SJSA1 (cell line): ENCODE measurements at places on chromosomes 4 and X. TPM values are rescaled to one million over a fixed set of nuclear protein-coding genes. Genes with fewer than 3 reads are reported as not detected.

DNA sequence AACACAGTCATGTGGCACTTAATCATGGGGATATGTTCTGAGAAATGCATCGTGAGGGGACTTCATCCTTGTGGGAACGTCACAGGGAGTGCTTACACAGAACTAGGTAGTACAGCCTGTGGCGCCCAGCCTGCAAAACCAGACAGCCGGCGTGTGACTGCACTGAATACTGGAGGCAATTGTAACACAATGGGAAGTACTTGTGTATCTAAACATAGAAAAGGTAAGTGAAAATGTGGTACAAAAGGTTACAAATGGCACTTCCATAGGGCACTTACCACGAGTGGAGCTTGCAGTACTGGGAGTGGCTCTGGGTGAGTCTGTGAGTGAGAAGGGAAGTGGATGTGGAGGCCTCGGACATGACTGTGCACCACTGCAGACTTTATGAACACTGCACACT is 5.2 kb downstream of the TLR3 start:
- DNase-seq: no peak

The PKD2 gene
- total RNA-seq: 37.6 and 43.2 TPM in 2 replicates

DNA sequence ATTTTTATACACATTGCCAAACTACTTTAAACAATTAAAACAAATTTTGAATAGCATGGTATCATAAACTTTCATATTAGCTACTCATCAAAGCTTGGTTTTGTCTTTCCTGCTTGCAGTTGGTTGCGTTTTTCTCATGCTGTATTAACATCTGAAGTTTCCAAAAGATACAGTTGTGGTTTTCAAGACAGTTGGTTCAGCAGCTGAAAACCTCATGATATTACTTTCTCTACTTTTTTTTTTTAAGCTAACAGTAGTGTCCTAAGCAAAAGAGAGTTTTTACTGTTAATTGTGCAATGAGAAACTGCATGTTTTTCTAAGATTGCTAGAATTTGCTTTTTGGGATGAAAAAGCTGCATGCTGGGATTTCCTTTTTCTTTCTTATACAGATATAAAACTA is 15.2 kb downstream of the RUFY3 start:
- DNase-seq: no peak

- DNase-seq: no peak
These were observed 287.9 kb downstream of the CCSER1 start for GRCh38 chr4:90415116-90415515.

- peak; percentile 12 for DNase-seq
These were observed 220.3 kb upstream of the TENM3 start for GRCh38 chr4:182022909-182023308.

GRCh38 chr4:65737672-65738071 is 67.4 kb upstream of the EPHA5 start:
- no peak for DNase-seq

- DNase-seq: no peak
These were observed 85.0 kb upstream of the SORBS2 start for GRCh38 chr4:185896817-185897488.

The ALB gene
- total RNA-seq: not detected in 2 replicates

- DNase-seq: no peak
These were observed 26.2 kb downstream of the TSPAN5 start for GRCh38 chr4:98632258-98632657.

The HHIP gene
- total RNA-seq: 8.8 and 15.9 TPM in 2 replicates

The ENPP6 gene
- total RNA-seq: not detected in 2 replicates

- no peak for DNase-seq
These were observed 138.1 kb upstream of the ZIC3 start for GRCh38 chrX:137427816-137428215.

The LANCL3 gene
- total RNA-seq: 0.03 TPM in 1 of 2 replicates, not detected in the other

GRCh38 chrX:37847733-37848197 is 394 bp upstream of the DYNLT3 start:
- DNase-seq: no peak

- DNase-seq: no peak
These were observed 67.8 kb downstream of the SMC1A start for GRCh38 chrX:53354669-53355068.

The TGIF2LX gene
- total RNA-seq: not detected in 2 replicates

DNA sequence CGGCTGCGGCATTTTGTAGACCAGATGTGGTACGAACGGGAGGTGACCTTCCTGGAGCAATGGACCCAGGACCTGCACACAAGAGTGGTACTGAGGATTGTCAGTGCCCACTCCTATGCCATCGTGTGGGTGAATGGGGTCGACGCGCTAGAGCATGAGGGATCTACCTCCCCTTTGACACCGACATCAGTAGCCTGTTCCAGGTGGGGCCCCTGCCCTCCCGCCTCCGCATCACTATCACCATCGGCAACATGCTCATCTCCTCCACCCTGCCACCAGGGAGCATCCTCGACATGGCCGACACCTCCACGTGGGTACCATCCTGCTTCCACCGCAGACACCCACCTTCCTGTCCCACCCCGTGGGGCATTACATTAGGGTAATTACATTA is 46.2 kb downstream of the SMARCA5 start:
- DNase-seq: no peak
